ENCODE measurements at places on chromosomes 4 and X.

DNA sequence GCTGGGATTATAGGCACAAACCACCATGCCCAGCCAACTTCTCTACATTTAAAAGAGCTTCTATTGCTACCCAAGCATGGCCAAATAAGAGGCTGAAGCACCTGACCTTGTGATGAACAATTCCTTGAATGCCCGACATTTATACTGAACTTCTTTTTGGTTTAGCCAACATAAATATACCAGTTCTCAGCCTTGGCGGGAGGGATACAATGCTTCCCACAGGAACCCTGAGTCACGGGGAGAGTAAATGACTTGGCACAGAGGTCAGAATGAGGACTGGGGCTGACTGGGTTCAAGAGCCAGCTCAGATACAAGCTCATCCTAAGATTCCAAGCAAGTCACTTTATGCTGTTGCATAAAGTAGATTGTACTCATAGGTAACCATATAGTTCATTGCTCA, 6.1 kb downstream of the HOPX start:
- DNase-seq: no peak

DNA sequence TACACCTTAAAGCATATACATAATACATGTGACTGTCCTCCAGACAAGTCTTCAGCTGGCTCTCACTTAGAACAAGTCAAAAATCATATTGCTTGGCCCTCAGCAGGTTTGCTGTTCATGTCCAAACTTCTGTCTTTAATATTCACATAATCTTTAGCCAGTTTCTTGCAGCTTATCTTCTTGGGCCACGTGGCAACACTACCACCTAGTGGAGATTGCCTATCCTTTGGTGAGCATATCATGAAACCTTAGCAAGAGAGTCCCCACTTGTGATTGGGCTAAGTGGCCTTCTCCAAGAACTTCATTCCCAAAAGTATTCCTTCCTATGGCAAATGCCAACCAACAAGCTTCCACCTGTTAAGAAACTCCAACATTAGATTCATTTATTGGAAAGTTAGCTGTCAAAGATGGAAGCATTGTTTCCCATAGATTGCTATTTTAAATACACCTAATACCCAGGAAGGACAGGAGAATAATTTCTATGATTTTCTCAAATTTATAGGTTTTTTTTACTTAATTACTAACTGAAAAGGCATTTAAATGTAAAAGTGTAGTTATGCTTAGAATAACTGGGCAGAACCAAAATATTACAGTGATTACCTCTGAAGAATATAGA, 231.9 kb upstream of the INTU start:
- no peak for DNase-seq

DNA sequence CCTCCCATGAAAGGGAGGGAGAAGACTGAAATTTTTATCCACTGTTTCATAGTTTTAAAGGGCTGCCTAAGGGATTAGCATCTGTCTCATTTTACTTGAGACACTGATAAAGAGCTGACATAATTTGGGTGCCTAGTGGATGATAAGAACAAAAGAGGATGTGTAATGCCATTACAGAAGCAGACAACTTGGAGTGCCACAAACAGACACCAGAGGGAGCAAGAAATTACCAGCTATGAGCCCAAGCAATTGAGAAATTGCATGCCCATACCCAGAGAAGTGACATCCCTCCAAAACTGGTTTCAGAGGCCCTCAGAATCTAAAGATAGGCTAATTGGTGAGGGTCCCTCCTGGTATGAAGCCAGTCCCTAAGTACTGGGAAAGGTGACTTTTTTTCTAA, 38.5 kb upstream of the POU3F4 start:
- DNase-seq: no peak

GRCh38 chrX:11393949-11394654, 100.9 kb downstream of the AMELX start:
- DNase-seq: no peak
